ENCODE measurements at places on chromosomes 7 and 10.

DNA sequence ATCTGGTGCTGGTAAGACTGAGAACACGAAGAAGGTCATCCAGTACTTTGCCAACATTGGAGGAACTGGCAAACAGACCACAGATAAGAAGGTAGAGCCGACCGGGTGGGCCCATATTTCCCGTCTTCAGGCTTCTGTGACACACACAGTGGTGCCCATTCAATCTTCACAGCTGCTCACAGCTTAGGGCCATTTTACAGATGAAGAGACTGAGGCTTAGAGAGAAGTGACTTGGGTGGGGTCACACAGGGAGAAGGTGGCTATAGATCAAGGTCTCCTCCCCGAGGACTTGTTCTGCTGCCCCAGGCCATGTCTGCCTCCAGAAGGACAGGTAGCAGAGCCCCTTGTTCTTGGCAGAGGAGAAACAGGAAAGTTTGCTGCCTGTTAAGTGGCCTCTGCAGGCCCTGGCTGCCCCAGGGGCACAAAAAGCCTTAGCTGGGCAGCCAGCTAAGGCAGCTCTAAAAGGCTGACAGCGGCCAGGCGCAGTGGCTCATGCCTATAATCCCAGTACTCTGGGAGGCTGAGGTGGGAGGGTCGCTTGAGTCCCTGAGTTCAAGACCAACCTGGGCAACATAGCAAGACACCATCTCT is 22.6 kb upstream of the MYH16 start:
- no peak for DNase-seq

GRCh38 chr10:63438506-63439498 is 27.0 kb downstream of the JMJD1C start:
- no peak for DNase-seq

DNA sequence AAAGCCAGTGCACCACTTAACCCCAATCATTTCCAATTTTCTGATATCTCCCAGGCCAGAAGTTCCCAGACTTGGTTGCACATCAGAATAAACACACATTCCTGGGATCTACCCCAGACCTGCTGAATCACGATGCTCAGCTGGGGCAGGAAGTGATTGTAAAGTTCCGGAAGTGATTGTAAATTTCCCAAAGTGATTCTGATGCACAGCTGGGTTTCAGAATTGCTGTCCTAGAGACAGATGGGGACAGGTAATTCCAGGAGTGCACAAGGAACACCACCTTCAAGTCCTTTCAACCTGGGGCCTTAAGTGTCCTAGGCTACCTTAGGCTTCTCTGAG is 104.2 kb upstream of the EEPD1 start:
- DNase-seq, result no peak

GRCh38 chr10:72090326-72090725 is 2.0 kb upstream of the SPOCK2 start:
- DNase-seq, result no peak

- DNase-seq, result no peak
Observed at GRCh38 chr7:1329966-1330800, 97.5 kb downstream of the UNCX start.

DNA sequence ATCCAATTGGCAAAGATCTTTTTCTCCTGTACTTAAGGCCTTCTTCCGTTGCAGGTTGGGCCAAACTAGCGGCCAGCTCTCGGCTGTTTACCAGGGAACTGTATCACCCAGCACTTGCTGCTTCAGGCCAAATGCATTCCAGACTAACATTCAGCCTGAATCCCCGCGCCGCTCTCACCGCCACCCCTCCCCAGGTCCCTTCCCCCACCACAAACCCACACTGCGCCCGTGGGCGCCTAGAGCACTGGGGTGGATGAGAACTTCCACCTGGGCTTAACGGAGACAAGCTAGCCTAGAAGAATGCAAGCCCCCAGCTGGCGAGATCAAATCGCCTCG is 676 bp downstream of the TCAF1 start:
- DNase-seq, result no peak

- no peak for DNase-seq
Observed at GRCh38 chr7:84175461-84175860, 19.1 kb downstream of the SEMA3A start.

- no peak for DNase-seq
Observed at GRCh38 chr7:28182071-28182471, 1.5 kb upstream of the JAZF1 start.

DNA sequence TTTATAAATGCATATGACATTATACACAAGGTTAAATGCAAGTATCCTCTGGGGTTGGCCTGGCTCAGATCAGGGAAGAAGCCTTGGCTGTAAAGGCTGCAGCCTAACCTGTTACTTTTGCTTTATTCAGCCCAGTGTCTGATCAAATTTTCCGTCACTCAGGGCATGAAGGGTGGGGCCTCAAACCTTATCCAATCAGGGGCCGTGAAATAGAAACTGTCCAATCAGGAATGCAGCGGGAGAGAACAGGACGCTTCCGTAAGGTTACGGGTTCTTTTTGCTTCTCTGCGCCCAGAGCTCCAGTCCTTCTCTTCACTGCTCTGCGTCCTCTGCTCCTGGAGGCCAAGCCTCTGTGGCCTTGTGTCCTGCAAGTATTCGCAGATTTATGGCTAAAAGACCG is at the start of gene ZNF716:
Gene ZNF716, plus strand, starts transcription at position 274 of the 400 bp plus-strand sequence. Its CDS starts 112 bp downstream, at position 386.
- no peak for DNase-seq

DNA sequence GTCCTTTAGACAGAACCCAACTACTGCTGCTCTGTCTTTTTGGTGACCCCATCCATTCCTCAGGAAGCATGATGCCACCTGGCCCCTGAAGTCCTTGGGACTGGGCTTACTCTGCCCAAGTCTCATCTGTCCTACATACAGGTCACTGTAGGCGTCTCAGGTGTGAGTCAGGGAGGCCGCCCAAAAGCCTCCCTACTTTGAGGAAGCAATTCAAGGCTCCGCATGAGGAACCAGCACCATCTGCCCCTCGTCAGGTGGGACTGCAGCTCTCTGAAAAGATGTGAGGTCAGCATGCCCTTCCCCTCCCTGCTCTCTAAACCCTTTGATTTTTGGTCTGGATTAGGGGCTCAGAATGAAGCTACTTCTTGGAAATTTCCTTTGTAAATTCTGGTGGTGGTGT is 354.8 kb downstream of the CXCL12 start:
- no peak for DNase-seq
